ENCODE measurements at places on chromosomes 5 and 9.
A peak's percentile ranks its signal among the peaks of the same experiment; 100 is the strongest.

DNA sequence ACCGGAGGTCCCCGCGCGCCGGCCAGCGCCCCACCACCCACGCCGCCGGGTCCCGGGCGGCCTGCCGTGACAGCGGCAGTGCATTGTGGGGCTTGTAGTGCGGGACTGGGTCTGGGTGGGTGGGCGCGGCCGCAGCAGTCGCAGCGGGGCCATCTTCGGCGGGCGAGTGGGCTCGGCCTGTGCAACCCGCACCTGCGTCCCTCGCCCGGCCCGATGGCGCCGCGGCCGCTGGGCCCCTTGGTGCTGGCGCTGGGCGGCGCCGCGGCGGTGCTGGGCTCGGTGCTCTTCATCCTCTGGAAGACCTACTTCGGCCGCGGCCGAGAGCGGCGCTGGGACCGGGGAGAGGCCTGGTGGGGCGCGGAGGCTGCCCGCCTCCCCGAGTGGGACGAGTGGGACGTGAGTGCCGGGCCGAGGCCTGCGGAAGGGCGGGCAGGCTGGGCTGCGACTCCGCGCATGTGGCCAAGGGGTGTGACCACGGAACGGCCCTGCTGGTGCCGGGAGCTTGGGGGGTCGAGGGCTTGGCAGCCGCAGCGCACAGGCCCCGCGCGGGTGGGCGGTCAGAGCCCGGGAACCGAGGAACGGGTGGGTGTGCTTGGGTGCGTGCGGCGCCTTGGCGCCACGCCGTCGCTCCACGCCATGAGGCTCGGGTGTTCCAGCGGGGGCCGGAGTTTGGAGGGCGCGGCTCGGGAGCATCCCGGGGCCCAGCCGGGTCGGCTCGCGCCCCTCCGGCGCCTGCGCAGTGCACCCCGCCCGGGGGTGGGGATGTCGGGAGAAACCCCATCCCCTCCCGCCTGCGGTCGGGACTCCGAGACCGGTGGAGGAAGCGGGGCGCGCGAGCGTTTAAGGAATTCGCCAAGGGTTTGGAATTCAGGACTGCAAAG is at the start of gene ARL10:
ARL10 (plus strand) TSS at position 137 of the 881 bp plus-strand sequence; CDS start at position 214, 77 bp downstream.
- peak; percentile 80 for DNase-seq
- H3K27ac ChIP-seq = peak within 1 kb of the TSS; percentile 76
- H3K4me3 ChIP-seq = peak within 1 kb of the TSS; percentile 74
- H3K27me3 ChIP-seq = no peaks in the 10 kb centered on the region

DNA sequence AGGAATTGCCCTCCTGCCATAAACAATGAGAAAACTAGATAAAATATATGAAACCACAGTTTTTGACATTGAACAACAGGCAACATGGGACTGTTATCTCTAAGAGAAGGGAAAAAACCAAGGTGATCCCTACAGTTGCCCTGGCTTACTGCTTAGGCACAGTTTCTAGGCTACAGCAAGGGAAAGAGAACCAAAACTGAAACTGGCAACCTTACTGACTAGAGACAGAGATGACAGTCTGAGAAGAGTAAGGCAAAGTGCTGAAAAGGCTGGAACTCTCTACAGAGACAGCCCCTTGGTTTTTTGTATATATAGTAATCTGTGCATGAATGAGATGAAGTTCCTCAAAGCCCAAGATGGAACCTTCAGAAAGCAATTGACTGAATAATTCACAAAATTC is 36.2 kb upstream of the REEP2 start:
- H3K36me3 ChIP-seq = peaks cover 39% of the 10 kb centered on the region
- no peaks in the 10 kb centered on the region for H3K27me3 ChIP-seq
- peaks cover 15% of the 10 kb centered on the region for H3K4me1 ChIP-seq
- no peak for DNase-seq
- H3K4me3 ChIP-seq = no peak overlapping the region

DNA sequence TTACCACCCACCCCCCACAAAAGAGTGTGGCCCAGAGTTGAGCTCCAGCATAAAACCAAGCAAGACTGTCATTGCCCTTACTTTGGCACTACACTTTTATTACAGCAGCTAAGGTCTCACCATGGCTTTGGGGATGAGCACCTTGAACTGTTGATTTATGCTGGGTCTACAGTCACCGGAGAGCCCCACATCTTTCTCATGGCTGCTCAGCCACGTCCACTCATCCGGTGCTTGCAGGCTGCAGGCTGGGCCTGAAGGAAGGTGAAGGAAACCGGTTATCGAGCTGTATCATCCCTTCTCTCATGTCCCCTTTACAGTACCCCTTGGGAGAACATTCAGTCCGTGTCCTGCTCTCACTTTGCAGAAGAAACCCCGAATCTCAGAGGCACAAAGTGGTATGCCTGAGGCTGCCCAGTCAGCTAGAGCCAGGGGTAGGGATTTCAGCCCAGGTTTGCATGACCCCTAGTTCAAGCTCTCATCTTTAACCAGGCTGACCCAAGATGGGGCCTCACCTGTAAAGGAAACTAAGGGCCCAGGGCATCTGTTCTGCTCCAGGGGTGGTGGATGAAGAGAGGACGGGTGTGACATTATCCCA is 11.6 kb downstream of the TMOD1 start:
- H3K27ac ChIP-seq = no peak overlapping the region
- peaks cover 22% of the 10 kb centered on the region for H3K27me3 ChIP-seq
- H3K36me3 ChIP-seq = no peaks in the 10 kb centered on the region
- H3K4me3 ChIP-seq = no peak overlapping the region

- no peaks in the 10 kb centered on the region for H3K36me3 ChIP-seq
- peaks cover 9% of the 10 kb centered on the region for H3K27me3 ChIP-seq
- no peak overlapping the region for H3K27ac ChIP-seq
Measured at GRCh38 chr5:137254119-137255090, 244.7 kb downstream of the SPOCK1 start.

All from activated CD4-positive, alpha-beta T cell treated with anti-CD3 and anti-CD28 coated beads for 36 hours (primary cell).